ENCODE measurements at places on chromosomes 1 and 21. TPM values are rescaled to one million over a fixed set of nuclear protein-coding genes. Genes with fewer than 3 reads are reported as not detected.
A peak's percentile ranks its signal among the peaks of the same experiment; 100 is the strongest.

RNU1-4 gene
- total RNA-seq = 2,384 TPM

DNA sequence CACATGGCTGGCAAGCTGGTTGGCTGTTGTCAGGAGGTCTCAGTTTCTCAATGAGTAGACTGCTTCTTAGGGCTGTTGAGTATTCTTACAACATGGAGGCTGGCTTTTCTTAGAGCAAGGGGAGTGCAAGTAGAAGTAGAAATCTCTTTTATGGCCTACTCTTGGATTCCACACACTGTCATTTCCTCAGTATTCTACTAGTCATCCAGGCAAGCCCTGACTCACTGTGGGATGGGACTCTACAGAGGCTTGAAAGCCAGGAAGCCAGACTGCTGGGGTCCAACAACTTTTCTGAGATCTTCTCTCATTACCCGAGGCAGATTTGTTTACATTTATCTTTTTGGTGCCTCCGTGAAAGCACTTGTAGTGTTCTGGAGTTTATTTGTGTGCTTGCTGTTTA, 196.2 kb upstream of the APP start:
- no peak overlapping the region for H3K4me3 ChIP-seq
- no peaks in the 10 kb centered on the region for H3K36me3 ChIP-seq
- H3K4me1 ChIP-seq = no peaks in the 10 kb centered on the region
- H3K27ac ChIP-seq = no peak overlapping the region
- DNase-seq = no peak

CGN gene
- total RNA-seq = 0.35 TPM

DNA sequence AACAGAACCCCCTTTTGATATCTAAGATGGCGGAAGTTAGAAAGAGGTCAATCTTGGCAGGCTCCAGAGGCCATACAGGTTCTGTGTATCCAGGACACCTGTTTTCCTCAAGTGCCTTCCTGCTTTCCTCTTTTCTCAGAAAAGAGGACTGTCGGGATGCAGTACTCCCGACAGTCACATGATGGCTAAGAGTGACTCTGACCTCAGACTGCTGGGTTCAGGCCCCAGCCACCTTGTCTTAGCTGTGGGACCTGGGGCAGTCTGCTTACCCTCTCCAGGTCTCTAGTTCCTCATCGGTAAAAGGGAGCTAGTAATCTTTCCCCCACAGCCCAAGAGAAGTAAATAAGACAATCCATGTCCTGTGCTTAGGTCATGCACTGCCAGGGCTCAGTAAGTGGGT, 29.9 kb downstream of the STK40 start:
- peaks cover 29% of the 10 kb centered on the region for H3K4me1 ChIP-seq
- no peak overlapping the region for H3K27ac ChIP-seq

FMOD gene
- 258 TPM for total RNA-seq

- no peaks in the 10 kb centered on the region for H3K27me3 ChIP-seq
- no peak overlapping the region for H3K4me3 ChIP-seq
- no peaks in the 10 kb centered on the region for H3K4me1 ChIP-seq
- no peak overlapping the region for H3K27ac ChIP-seq
Observed at GRCh38 chr1:187817782-187818181, 989.0 kb downstream of the PLA2G4A start.

GRCh38 chr1:888297-888696, 35.4 kb upstream of the SAMD11 start:
- no peaks in the 10 kb centered on the region for H3K36me3 ChIP-seq
- H3K4me1 ChIP-seq = no peaks in the 10 kb centered on the region
- peaks cover 13% of the 10 kb centered on the region for H3K27me3 ChIP-seq
- no peak for DNase-seq
- H3K4me3 ChIP-seq = no peak overlapping the region

ZNF695 gene
- 1.6 TPM for total RNA-seq

DNA sequence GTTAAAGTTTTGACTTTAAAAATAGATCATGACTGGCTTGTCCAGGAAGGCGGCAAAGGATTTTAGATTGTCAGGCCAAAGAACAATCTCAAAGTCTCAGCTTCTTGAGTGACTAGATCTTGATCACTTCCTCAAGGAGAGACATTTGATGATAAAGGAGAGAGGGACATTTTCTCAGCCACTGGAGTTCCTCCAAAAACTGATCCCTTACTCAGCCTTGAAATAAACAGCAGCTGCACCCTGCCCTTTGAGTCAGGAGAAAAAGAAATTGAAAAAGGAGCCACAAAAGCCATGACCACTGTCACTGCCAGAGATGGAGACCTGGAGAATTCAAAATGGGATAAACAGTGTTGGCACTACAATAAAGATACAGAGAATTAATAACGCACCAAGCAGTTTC, 288.4 kb upstream of the PRMT6 start:
- H3K36me3 ChIP-seq = no peaks in the 10 kb centered on the region
- no peaks in the 10 kb centered on the region for H3K4me1 ChIP-seq
- no peaks in the 10 kb centered on the region for H3K27me3 ChIP-seq
- H3K27ac ChIP-seq = no peak overlapping the region

- no peaks in the 10 kb centered on the region for H3K27me3 ChIP-seq
- H3K4me1 ChIP-seq = no peaks in the 10 kb centered on the region
- no peaks in the 10 kb centered on the region for H3K36me3 ChIP-seq
- no peak for DNase-seq
Observed at GRCh38 chr1:197235355-197235754, 32.7 kb upstream of the CRB1 start.

- H3K4me3 ChIP-seq = no peak overlapping the region
- peaks cover 30% of the 10 kb centered on the region for H3K4me1 ChIP-seq
- peak; percentile 88 for DNase-seq
- H3K36me3 ChIP-seq = no peaks in the 10 kb centered on the region
- peaks cover 5% of the 10 kb centered on the region for H3K27me3 ChIP-seq
- H3K27ac ChIP-seq = no peak overlapping the region
Observed at GRCh38 chr1:39653546-39654031, 14.1 kb upstream of the HEYL start.

- H3K36me3 ChIP-seq = no peaks in the 10 kb centered on the region
- peak overlapping the region; percentile 45 for H3K4me3 ChIP-seq
- H3K27me3 ChIP-seq = peaks cover 44% of the 10 kb centered on the region
- H3K4me1 ChIP-seq = peaks cover 15% of the 10 kb centered on the region
- H3K27ac ChIP-seq = no peak overlapping the region
- DNase-seq = peak; percentile 52
Observed at GRCh38 chr1:236141447-236142252, 689 bp upstream of the GPR137B start.

DNA sequence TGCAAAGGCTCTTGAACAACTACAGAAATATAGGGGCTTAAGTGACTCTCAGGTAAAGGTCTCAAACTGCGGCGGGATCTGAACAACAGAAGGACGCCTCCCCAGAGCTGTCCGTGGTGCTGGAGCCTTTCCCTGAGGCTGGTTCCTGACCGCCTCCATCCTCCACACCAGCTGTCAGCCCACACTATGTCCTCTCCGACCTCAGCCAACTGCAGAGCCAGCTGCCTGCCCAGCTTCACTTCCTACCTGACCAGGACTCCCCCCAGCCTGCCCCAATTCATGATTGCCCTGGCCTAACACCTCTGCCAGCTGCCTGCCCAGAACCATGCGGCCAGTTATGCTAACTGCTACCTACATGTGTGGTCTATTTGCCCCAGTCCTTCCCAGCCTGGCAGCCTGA, 63.6 kb upstream of the ZC3H12A start:
- no peak overlapping the region for H3K4me3 ChIP-seq
- no peak overlapping the region for H3K27ac ChIP-seq
- H3K27me3 ChIP-seq = no peaks in the 10 kb centered on the region
- peak; percentile 39 for DNase-seq
- no peaks in the 10 kb centered on the region for H3K36me3 ChIP-seq

DNA sequence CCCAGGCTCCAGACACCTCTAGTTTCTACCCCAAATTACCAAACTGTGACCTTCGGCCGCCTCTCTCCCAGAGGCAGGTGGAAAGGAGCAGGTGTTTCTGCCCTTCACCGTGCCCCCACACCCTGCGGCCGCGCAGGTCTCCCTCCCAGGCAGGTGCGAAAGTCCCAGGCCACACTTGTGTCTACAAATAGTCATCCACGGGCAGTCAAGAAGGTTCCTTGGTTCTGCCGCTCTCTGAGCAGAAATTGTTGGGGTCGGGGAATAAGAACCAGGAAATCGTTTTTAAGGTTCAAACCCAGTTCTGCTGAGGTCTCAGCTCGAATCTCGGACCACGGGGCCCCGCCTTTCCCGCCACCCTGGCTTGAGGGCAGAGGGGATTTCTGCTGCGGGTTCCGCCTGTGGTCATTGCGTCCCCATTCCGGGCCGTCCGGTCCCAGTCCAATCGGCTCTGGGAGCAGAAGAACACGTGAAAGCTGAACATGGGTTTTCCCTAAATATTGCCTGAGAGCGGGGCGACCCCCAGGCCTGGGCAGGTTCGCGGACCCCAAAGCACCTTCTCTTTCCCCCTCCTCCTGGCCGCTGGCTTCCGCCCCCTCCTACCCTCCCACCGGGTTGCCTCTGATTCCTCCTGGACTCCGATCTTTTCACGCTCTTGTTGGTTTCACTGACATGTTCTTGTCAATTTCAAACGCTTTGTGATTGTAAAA, 1.2 kb upstream of the ATF3 start:
- H3K4me3 ChIP-seq = peak overlapping the region; percentile 71
- no peaks in the 10 kb centered on the region for H3K36me3 ChIP-seq
- DNase-seq = peak; percentile 37
- H3K27ac ChIP-seq = no peak overlapping the region
- H3K4me1 ChIP-seq = peaks cover 34% of the 10 kb centered on the region

DNA sequence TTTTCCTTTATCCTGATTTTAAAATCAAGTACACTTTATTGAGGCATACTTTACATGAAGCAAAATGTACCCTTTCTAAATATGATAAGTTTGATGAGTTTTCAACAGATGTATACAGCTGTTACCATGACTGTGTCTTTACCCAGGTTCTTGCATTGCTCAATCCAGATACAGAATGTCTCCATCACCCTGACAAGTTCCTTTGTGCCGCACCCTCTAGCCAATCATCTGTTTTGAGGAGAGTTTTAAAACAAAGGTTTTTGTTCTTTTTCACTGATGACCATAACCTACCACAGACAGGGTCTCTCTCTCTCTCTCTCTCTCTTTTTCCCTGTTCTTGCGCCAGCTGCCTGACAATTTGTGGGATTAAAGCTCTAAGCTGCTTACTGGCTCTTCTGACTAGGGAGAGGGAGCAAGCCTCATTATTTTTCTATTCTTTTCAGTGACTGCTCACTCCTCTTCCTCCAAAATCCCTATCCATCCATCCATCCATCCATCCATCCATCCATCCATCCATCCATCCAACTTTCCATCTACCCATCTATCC, 1.2 kb upstream of the KCNE1 start:
- H3K27me3 ChIP-seq = no peaks in the 10 kb centered on the region
- peaks cover 11% of the 10 kb centered on the region for H3K4me1 ChIP-seq
- no peak for DNase-seq
- no peak overlapping the region for H3K27ac ChIP-seq
- peaks cover 9% of the 10 kb centered on the region for H3K36me3 ChIP-seq

PLEKHN1 gene
- not detected for total RNA-seq

FCGR1A gene
- total RNA-seq = 1.4 TPM

WNT9A gene
- 4.6 TPM for total RNA-seq

PFDN2 gene
- 29.5 TPM for total RNA-seq

GRCh38 chr1:219383281-219383680, 209.6 kb downstream of the LYPLAL1 start:
- no peak for DNase-seq
- no peak overlapping the region for H3K27ac ChIP-seq
- H3K4me1 ChIP-seq = no peaks in the 10 kb centered on the region
- no peaks in the 10 kb centered on the region for H3K36me3 ChIP-seq
- H3K27me3 ChIP-seq = no peaks in the 10 kb centered on the region
- H3K4me3 ChIP-seq = no peak overlapping the region

DNA sequence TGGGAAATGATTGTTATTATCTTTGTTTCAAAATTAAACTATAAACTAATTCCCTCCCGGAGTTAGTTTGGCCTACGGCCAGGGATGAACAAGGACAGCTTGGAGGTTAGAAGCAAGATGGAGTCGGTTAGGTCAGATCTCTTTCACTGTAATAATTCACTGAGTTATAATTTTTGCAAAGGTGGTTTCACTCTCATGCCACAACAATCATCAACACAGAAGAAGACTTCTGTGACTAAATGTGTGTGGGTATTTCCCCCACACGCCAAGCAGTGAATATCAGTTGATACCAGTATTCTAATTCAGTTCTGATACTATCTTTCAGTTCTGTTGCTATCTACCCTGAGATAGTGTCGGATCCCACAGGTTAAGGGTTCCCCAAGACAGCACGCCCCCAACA, 215.1 kb downstream of the S1PR1 start:
- H3K36me3 ChIP-seq = no peaks in the 10 kb centered on the region
- no peaks in the 10 kb centered on the region for H3K4me1 ChIP-seq

LCE2C gene
- not detected for total RNA-seq

- no peaks in the 10 kb centered on the region for H3K36me3 ChIP-seq
- H3K4me3 ChIP-seq = no peak overlapping the region
- H3K4me1 ChIP-seq = peaks cover 8% of the 10 kb centered on the region
- no peak overlapping the region for H3K27ac ChIP-seq
Observed at GRCh38 chr1:32971156-32971555, 6.5 kb upstream of the RNF19B start.

DNA sequence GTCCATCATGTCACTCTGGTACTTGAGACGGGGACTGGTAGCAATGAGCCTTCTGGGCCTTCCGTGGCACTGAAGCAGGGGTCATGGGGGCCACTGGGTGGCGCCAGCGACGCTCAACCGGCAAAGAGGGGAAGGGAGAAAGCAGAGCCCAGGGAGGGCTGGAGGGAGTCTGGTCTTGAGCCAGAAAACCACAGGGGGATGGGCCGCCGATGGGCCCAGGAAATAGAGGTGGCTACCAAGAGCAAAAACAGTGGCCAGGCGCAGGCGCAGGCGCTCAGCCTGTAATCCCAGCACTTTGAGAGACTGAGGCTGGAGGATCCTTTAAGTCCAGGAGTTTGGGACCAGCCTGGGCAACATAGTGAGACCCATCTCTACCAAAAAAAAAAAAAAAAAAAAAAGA, 21.8 kb downstream of the EXOC8 start:
- no peaks in the 10 kb centered on the region for H3K36me3 ChIP-seq
- no peak for DNase-seq
- no peak overlapping the region for H3K27ac ChIP-seq
- no peak overlapping the region for H3K4me3 ChIP-seq

- H3K4me3 ChIP-seq = no peak overlapping the region
- H3K36me3 ChIP-seq = no peaks in the 10 kb centered on the region
- no peaks in the 10 kb centered on the region for H3K27me3 ChIP-seq
- no peak overlapping the region for H3K27ac ChIP-seq
Observed at GRCh38 chr1:192159781-192160180, 1.5 kb downstream of the RGS18 start.

PLA2G2A gene
- 0.35 TPM for total RNA-seq

- no peaks in the 10 kb centered on the region for H3K27me3 ChIP-seq
- no peak for DNase-seq
- no peaks in the 10 kb centered on the region for H3K4me1 ChIP-seq
- no peaks in the 10 kb centered on the region for H3K36me3 ChIP-seq
- H3K27ac ChIP-seq = no peak overlapping the region
Observed at GRCh38 chr1:208455821-208456220, 211.6 kb upstream of the PLXNA2 start.

RAB3B gene
- total RNA-seq = 0.18 TPM

GRCh38 chr1:57512386-57512785, 88.5 kb upstream of the DAB1 start:
- H3K27me3 ChIP-seq = no peaks in the 10 kb centered on the region
- H3K4me3 ChIP-seq = no peak overlapping the region
- DNase-seq = no peak
- H3K36me3 ChIP-seq = no peaks in the 10 kb centered on the region

Measured in muscle of leg (tissue), 16 donors.